ENCODE measurements at places on chromosomes 4 and X.

DNA sequence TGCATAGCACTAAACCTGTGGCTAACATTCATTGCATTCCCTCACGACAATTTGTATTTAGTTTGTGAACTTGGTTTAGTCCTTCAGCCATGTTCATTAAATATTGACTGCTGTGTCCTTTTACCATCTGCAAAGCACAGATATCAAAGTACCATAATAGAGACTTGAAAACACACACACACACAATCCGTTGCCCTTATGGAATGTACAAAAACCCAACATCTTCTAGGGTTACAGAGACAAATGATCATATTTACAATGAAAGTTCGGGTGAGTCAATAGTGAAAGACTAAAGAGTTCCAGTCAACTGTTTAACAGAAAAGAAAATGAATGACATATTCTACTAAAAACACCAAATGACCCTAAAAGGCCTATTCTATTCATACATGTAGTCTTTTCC lies 50.8 kb upstream of the TXK start:
- no peaks in the 10 kb centered on the region for H3K27me3 ChIP-seq
- H3K36me3 ChIP-seq: no peaks in the 10 kb centered on the region
- H3K4me3 ChIP-seq: no peak overlapping the region
- no peak overlapping the region for H3K27ac ChIP-seq

DNA sequence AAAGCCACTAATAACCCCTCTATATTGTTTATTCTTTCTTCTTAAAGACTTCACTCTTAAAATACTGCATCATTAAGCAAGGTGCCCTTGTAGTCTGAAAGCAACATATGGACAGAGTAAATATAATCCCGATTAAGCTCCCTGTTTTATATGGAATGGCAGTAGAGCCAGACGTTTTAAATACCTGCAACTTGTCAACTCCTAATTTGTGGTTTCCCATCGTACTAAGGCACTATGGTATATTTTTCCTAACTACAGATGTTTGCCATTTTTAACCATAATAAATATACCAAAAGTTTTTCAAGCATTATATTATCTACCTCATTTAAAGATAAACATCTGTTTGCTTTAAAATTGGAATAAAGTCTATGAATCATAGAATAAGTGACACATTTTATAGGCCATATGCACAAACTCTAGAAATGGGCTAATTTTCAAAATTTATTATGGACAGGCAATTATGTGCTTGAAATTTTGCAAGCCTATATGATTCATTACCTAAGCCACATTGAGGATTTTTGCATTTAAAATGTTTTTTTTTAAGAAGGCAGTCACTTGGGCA lies 194.6 kb downstream of the FRMPD4 start:
- no peak overlapping the region for H3K4me3 ChIP-seq
- H3K27ac ChIP-seq: no peak overlapping the region
- H3K27me3 ChIP-seq: no peaks in the 10 kb centered on the region
- no peaks in the 10 kb centered on the region for H3K36me3 ChIP-seq

DNA sequence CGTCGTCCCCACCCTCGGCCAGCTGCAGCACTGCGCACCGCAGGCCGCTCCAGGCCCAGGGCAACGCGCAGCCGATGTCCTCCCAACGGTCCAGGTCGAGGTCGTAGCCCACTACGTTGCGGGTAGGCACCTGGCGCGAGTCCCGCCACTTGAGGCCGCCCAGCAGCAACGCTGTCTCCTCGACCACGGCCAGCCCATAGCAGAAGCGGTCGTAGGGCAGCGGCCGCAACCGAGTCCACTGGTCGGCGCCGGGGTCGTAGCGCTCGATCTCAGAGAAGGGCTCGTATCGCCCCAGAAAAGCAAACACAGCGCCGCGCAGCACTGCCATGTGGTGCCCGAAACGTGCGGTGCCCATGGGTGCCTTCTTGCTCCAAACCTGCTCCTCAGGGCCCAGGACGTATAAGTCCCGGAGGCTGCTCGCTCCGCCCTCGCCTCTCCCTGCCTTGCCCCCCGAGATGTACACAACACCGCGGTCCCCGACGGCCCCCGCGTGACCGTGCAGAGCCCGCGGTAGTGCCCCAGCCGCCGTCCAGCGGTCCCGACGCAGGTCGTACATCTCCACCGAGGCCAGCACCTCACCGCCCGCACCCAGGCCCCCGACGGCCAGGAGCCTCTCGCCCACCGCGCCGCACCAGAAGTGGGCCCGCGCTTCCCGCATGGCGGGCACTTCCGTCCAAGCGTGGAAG lies 2.1 kb downstream of the KLHL34 start:
- H3K4me3 ChIP-seq: peak overlapping the region; percentile 9
- DNase-seq: no peak
- no peaks in the 10 kb centered on the region for H3K36me3 ChIP-seq
- H3K27ac ChIP-seq: no peak overlapping the region

DNA sequence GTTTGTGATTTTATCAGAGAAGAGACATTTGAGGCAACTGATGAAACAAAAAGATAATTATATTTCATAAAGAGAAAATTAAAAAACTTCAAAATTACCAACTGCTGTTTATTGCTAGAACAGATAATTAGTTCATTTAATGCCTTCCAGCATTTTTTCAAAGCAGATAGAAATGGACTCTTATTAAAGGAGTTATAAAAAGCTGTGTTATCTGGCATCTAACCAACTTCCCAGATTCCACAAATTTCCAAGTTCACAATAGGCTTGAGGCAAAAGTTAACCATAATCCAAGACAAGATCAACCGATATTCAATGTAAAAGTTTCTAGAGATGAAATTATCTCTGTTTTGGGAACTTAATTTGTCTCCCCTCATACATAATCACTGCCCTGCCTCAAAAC lies 152.4 kb downstream of the TSPAN5 start:
- H3K4me1 ChIP-seq: peaks cover 19% of the 10 kb centered on the region
- H3K27me3 ChIP-seq: no peaks in the 10 kb centered on the region
- peaks cover 6% of the 10 kb centered on the region for H3K36me3 ChIP-seq
- H3K27ac ChIP-seq: no peak overlapping the region
- no peak for DNase-seq
- no peak overlapping the region for H3K4me3 ChIP-seq

DNA sequence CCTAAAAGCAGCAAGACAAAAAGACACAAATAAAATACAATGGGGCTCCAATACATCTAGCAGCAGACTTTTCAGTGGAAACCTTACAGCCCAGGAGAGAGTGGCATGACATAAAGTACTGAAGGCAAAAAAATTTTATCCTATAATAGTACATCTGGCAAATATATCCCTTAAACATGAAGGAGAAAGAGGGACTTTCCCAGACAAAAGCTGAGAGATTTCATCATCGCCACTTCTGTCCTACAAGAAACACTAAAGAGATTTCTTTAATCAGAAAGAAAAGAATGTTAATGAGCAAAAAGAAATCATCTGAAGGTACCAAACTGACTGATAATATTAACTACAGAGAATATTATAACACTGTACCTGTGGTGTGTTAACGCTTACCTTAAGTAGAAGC lies 86.4 kb downstream of the ANKRD17 start:
- H3K4me3 ChIP-seq: no peak overlapping the region
- H3K27me3 ChIP-seq: no peaks in the 10 kb centered on the region
- DNase-seq: no peak
- H3K36me3 ChIP-seq: peaks cover 90% of the 10 kb centered on the region
- no peak overlapping the region for H3K27ac ChIP-seq

Measured in tibial nerve (tissue), 4 donors.